Activated CD8-positive, alpha-beta memory T cell treated with anti-CD3 and anti-CD28 coated beads for 1 hour (primary cell): ENCODE measurements at places on chromosomes 6 and 20.

DNA sequence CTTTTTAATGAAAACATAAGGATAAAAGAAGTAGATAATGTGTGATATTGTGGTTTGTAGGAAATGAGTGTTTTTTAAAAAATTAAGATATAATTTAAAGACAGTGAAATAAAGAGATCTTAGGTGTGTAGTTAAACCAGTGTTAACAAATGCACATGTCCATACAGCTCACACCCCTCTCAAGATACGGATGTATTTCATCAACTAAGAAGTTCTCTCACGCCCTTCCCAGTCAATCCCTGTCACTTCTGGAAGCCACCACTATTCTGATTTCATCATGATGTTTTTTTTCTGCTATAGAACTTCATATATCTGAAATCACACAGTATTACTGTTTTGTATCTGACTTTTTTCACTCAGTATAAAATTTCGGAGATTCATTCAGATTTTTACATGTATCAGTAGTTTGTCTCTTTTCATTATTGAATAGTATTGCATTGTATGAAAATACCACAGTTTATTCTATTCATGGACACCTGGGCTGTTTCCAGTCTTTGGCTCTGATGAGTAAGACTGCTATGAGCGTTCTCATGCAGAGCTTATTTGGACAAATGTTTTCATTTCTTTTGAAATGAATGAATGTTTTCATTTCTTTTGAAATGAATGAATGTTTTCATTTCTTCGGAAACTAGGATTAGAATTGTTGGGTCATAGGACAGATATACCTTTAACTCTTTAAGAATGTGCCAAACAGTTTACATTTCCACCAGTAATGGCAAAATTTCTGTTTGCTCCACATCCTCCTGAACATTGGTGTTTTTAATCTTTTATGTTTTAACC is 49.7 kb upstream of the ELOVL5 start:
- no peak for DNase-seq

DNA sequence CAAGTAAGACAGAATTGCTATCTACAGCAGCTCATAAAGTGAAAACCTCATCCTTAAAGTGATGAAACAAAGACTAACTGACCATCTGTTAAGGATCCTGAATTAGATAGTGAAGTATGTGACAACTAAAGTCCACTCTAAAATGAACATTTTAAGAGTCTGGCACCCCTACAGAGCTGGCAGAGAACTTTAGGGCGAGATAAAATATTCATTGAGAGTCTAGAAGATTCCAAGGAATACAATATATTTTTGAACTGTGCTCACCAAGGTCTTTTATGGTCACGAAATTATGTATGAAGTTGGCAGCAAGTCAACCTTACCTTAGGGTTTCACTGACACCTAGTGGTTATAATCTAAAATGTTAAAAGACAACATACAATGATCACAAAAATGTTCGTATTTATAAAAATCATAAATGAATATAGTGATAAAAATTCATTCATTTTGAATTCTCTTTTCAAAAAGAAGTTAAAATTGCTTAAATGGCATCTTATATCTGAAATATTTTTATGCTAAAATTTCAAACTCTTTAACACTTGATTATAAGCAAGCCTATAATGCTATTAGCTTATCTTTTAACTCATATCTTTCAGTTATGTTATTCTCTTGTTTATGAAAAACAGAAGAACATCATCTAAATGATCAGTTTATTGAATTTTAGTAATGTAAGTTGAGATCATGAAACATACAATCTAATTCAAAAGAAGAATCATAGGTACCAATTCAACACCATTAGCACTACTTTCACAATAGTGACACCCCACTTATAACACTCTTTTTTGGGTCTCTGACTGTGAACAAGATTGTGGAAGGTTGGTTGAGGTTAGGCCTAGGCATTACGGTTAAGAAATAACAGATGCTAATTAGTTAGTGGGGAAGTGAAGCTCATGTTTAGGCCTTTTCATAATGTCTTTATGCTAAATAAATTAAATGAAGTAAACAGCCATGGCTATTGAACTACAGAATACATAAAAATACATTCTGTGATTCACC is 27.5 kb downstream of the RSPH3 start:
- DNase-seq, result no peak

DNA sequence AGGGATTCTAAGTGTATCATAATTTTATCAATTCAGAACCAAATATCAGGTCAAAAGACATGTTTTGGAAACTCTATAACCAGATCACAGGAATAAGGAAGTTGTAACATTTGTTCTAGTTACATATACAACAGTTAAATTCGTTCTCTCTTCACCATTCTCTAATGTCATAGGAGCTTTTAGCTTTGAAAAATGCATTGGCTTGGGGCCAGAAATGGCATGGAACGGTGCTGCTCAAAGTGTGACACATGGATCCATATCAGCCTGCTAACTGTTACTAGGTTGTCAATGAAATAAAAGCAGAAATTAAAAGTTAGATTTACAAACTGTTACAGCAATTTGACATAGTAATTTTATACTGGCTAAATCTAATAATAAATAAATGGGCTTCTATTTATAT is 120.3 kb downstream of the LCA5 start:
- DNase-seq, result no peak

DNA sequence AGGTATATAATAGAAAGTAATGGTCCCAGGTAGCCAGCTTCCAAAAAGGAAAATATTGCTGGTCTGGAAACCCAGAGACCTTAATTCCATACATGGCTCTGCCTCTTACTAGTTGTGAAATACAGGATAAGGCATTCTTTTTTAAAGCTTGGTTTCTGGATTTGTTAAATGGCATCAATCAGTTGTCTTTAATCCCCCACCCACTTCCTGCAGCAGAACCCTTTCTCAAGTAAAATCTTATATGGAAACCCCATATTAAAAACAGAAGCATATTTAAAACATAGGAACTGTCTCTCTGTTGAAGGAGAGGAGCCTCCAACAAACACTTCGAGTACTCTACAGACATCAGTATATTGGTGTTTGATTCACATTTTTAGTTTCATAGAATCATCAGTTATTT is 6.2 kb upstream of the LCA5 start:
- no peak for DNase-seq

GRCh38 chr20:24504331-24505285 is 35.2 kb downstream of the SYNDIG1 start:
- no peak for DNase-seq

- DNase-seq, result no peak
Measured at GRCh38 chr6:27140999-27141528, 106.4 kb upstream of the PRSS16 start.

GRCh38 chr6:40754461-40755045 is 167.4 kb upstream of the LRFN2 start:
- no peak for DNase-seq

- no peak for DNase-seq
Measured at GRCh38 chr6:36716476-36717093, 19.0 kb downstream of the RAB44 start.

DNA sequence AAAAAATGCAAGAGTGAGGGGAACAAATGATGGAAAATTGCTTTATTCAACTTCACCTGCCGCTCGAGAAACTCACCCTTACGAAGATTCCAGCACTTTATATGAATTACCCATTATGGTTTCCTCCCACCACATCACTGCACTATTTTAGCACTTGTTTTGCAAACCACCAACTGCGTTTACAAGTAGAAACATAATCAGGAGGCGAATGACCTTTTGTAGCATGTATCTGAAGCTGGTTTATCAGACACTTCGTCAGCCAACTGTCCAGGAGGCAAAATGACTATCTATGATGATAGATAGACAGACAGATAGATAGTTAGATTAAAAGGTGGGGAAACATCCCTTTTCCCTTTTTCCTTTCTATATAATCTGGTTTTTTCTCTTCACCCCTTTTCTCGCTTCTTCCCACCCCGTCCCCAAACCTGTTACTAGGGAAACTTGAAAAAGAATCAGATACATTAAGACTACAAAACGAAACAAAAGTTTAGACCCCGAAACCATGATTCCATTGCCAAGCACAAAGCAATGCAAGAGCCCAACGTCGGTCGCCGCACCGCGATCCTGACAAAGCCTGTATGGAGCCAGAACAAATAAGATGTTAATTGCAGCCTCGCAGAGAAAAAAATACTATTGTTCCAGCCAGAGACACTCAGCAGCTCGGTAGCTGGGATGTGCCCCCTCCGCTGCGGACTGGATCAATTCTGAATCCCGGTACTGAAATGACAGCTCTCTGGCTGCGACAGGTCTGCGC is 933 bp upstream of the ADGRB3 start:
- DNase-seq, result no peak

GRCh38 chr6:21777846-21778245 is 184.3 kb downstream of the SOX4 start:
- no peak for DNase-seq

GRCh38 chr20:25402583-25402982 is 4.9 kb upstream of the GINS1 start:
- no peak for DNase-seq

DNA sequence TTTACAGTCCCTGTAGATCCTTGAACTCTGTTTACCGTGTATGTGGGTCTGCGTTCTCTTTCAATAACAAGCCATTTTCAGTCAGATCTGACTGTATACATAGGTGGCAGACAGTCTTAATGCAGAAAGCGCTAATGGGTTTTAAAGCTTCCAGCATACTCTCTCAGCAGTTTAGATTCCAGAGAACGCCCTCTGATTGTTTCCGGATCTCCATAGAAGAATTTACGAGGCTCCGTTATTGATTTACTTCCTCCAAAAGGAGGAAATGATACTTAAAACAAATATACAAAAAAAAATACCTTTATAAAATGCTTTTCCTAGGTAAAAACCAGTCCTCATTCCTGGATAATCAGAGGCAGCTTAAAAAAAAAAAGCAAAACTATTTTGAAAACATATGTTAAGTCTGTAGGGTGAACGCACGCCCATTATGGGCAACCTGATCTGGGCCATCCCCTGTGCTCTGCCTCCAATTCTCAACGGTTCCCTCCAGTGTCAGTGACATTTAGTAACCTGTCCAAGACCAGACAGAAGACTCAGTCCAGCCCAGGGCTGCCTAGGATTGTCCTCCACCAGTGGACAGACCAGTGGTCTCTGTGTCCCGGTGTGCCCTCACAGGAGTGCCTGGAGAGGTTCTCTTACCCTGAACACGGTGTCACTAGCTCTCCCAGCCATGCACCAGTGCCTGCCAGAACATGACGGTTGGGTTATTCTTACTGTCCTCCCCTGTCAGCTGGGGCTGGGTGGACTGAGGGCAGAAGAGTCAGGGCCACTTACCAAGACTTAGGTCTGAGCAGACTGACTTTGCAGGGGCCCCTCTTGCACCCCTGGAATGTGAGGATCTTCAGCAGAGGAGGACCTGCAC is 217.3 kb downstream of the ARID1B start:
- no peak for DNase-seq

GRCh38 chr6:57822896-57823358 is 505.5 kb downstream of the PRIM2 start:
- DNase-seq, result no peak

GRCh38 chr20:36804425-36804824 is 30.9 kb upstream of the DSN1 start:
- DNase-seq, result no peak

DNA sequence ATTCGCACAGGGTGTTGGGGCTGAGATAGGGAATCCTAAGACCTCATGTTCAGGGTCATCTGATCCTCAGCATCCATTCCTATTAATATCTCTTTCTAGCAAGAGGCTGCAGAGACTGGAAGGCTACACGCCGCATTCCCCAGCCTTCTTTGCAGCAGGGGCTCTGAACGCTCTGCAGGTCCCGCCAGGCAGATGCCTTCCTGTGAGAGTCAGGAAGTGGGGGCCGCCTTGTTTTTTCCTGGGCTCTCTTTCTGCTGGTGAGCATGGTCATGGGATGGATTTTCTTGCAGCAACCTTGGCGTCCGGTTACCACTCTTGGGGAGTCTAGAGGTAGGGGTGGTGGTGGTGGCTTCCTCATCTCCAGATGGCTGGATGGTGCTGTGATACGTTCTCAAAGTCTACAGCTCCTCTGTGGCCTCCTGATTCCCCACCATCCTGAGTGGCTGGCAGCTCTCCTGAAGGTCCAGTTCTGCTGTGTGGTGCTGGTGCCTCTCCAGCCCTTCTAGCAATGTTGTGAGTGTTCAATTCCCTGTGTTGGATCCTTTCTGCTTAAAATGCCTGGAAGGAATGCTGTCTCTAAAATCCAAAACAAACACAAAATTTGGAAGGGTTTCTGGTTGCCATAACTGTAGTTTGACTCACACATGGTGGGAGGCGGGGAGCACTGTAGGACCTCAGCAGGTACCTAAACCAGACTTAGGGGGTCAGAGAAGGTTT is 111.9 kb downstream of the CEBPB start:
- DNase-seq, result no peak

- DNase-seq, result no peak
Measured at GRCh38 chr6:123745895-123746294, 57.8 kb upstream of the NKAIN2 start.

DNA sequence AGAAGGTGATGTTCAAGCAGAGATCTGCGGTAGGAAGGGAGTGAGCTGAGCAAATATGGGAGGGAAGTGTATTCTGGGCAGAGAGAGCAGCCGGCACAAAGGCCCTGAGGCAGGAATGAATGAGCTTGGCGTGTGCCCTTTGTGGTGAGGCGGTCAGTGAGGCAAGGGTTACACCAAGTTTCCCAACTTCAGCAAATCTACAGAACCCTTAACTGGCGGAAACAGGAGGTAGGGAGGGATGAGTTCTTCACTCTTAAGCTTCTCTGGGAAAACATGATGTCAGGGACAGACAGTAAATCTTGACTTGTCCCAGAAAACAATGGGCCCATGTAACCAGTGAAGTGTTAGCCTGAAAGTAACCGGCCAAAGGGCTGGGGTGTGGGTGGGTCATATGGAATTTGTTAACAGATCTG is 97.1 kb upstream of the PTPN1 start:
- no peak for DNase-seq

DNA sequence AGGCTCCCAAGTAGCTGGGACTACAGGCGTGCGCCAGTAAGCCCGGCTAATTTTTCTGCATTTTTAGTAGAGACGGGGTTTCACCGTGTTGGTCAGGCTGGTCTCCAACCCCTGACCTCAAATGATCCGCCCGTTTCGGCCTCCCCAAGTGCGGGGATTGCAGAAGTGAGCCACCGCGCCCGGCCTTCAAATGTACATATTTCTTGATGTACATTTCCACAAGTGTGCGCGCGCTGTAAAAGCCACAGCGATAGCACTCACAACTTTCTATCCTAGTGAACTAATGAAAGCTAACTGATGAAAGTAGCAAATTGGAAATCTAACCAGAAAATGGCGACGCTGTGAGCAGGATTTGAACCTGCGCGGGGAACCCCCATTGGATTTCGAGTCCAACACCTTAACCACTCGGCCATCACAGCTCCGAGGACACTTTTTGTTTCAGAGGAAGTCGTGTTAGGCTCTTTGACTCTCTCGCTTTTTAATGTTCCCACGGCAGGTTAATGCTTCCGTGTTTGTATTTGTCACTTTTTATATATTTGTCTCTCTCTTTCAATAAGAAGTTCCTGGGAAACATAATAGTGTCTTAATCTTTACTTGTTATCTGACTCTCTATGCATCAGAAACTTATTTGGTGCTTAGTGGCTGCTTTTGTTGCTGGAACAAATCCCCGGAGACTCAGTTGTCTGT is 199.4 kb upstream of the ZNF184 start:
- DNase-seq, result no peak

DNA sequence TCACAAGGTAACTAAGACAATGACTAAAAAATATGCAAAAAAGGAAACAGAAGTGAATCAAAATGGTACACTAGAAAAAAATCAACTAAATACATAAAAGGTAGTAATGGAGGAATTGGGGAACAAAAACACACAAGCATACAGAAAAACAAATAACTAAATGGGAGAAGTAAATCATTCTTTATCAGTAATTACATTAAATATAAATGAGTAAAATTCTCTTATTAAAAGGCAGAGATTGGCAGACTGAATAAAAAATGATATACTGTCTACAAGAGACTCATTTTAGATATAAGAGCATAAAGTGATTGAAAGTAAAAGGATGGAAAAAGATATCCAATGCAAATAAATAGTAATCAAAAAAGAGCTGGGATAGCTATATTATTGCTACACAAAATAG is 39.4 kb upstream of the VEGFA start:
- no peak for DNase-seq
